Activated naive CD4-positive, alpha-beta T cell treated with anti-CD3 and anti-CD28 coated beads, Interleukin-2, amount 50 U/mL, for 16 hours (primary cell): ENCODE measurements at places on chromosomes 11 and 22.

DNA sequence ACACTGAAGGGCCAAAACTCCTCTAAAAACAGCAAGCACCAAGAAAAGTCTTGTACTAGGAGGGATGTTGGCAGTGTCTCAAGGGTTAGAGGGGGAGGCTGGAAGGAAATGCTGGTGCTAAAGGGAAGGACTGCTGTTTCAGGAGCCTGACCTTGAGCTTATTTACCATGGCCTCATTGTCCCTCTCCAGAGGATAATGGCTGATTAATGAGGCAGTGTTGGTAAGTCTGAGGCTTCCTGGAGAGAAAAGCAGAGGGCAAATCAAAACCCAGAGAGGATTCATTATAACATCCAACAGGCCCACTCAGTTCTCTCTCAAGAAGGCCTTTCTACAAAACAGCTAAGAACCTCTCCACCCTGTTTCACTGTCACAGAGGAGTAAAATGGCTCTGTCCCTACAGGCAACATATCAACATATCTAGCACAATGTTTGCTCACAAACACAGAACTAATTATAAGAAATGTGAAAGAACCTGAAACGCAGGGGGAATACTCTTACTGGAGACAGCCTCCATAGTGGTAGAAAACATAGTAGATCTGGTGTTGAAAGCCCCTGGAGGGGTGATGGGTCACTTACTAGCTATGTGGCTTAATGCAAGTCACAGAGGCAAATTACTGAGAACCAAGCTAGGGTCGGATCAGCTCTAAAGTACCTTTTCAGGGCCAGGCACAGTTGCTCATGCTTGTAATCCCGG is 31.4 kb downstream of the NUMA1 start:
- DNase-seq = no peak

- no peak for DNase-seq
Measured at GRCh38 chr11:75313513-75314272, 37.8 kb downstream of the ARRB1 start.

GRCh38 chr11:100354736-100355135 is 332.4 kb upstream of the ARHGAP42 start:
- no peak for DNase-seq

- no peak for DNase-seq
Measured at GRCh38 chr22:47002692-47003091, 240.2 kb downstream of the TBC1D22A start.

DNA sequence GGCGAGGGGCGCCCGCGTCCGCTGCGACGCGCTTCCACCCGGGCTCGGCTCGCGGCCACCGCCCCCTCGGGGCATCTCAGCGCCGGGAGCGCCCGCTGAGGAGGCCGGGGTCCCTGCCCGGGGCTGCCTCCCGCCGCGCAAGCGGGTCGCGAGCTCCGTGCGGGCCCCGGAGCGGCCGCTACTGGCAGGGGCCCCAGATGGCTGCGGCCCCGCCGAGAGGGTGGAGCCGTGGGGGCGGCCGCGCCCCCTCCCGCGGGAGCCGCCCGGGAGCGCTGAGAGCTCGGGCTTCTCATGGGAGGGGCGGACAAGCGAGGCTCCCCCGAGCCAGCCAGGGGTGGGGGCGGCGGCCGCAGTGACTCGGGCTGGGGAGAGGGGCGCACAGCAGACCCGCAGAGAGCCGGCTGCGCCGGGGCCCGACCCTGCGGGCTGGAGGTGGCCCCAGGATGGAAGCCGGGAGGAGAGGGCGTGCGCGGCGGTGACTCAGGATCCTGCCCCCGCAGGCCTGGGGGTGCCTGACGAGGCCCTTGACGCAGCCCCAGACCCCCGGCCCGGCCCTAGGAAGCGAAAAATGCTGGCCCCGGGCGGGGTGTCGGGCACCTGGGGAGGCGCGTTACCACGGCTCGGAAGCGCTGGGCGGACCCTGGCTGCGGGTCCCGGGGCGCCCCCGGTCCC is 603 bp upstream of the ZFTA start:
- DNase-seq = peak; percentile 49

DNA sequence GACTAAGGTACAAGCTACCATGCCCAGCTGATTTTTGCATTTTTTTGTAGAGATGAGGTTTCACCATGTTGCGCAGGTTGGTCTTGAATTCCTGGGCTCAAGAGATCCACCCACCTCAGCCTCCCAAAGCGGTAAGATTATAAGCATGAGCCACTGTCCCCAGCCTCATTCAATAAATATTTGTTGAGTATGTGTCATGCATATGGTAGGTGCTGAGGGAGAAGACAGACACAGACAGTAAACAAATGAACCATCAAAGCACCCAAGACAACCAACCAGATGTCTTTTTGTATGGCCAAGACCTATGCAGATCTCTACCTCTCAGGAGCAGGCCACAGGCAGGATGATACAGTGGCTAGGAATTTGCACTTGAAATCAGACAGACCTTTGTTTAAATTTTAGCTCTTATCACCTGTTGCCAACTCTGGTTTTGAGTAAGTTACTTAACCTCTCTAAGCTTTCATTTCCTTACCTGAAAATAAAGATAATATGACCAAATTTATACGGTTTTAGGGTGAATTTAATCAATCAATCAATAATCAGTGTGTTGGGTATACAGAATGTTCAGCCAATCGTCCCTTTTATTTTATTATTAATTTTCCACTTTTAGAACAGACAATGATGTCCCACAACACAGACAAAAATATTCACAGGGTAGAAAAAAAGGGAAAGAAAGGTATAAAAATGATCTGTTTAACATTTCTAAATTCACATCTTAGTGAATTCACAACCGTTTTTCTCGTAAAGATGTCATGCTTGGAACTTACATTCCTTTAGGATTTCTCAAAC is 128.2 kb downstream of the SGSM3 start:
- DNase-seq = no peak

DNA sequence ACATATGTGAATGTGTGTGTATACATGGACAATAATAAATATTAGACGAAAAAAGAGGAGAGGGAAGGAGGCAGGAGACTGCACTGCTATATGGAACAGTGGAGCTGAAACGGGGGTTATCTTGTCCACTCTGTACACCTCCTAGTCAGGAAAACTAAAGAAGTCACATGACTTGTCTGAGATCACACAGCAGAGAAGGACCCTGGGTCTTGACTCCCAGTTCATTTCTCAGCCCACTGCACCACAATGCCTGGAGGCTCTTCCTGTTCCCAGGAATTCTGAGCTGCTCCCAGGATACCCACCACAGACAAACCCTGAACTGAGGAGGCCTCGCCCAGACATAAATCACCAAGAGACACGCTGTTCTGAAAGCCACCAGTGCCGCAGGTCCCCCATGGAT is 349.6 kb downstream of the CTTN start:
- DNase-seq = no peak

DNA sequence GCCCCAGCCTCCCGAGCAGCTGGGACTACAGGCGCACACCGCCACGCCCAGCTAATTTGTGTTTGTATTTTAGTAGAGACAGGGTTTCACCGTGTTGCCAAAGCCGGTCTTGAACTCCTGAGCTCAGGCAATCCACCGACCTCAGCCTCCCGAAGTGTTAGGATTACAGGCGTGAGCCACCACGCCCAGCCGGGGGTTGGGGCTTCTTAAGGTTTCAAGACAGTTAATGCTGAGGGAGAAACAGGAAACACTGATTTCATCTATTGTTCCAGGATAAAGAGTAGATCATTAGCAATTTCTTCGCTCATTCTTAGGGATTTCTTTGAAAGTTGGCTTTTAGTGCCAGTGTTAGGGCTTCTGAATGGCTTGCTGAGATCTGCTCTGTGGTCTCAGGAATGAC is 21.2 kb upstream of the CLMP start:
- no peak for DNase-seq

- DNase-seq = peak; percentile 35
Measured at GRCh38 chr11:3160252-3161031, 4.7 kb downstream of the OSBPL5 start.

GRCh38 chr11:9263840-9264315 is 1.3 kb downstream of the DENND5A start:
- peak; percentile 62 for DNase-seq

GRCh38 chr11:119509969-119510401 is 87.0 kb upstream of the THY1 start:
- no peak for DNase-seq

DNA sequence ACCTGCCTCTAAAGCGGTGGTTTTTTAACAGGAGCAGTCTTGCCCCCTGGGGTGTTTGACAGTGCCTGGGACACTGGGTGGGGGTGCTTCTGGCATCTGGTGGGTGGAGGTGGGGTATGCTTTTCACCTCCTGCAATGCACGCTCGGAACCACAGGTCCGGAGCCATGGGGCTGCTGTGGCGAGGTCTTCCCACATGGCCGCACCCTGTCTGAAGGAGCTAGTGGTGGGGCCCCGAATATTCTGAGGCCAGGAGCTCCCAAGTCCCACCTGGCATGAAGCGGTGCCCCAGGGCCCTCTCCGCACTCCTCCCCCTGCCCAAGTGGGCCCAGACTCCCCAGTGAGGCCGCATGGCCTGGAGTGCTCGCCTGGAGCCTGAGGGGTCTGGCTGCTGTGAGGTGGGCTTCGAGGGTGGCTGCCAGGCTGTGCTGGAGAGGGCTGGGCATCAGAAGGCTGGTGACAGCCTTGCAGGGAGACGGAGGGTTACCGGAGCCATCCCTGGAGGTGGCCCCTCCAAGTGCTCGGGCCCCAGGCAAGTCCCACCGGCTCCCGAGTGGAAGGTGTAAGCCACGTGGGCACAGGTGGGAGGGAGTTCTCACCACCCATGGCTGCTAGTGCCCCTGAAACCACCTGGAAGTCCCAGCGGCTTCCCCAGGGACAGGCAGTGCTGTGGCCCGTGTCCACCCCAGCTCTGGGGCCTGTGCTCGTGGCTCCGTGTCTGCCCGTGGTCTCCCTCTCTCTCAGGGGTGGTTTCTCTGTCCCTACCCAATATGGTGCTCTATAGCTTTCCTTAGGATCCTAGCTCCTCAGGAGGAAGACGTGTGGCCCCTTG is 15.1 kb downstream of the TBX1 start:
- DNase-seq = peak; percentile 5

DNA sequence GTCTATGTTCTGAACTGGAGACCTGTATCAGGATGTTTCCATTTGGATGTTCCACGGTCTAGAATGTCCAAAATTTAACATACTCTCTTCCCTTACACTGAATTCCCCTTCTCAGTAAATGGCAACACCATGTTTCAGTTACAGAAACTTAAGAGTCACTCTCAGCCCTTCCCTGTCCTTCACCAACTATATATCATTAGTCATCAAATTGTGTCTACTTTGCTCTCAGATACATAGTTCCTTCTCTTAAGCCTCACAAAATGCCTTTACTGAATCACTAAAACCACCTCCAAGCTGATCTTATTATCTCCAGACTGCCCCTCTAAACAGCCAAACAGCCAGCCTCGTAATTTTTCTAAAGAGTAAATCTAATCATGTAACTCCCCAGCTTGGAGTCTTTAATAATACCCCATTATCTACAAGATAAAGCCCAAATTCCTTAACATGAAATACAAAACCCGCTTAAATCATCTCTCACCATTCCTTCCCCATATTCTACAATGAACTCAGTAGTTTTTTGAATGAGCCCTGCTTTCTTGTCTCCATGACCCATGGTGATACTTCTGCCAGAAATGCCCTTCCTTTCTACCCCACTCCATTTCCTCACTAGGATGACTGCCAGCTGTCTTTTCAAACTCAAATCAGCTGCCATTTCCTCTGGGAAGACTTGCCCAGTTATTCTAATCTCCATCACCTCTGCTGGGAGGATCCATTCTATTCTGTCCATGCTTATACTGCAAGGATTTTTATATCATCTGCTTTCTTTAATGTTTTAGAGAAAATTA is 102.7 kb upstream of the ARHGAP42 start:
- no peak for DNase-seq

- no peak for DNase-seq
Measured at GRCh38 chr11:127528297-127528696, 527.7 kb upstream of the KIRREL3 start.

DNA sequence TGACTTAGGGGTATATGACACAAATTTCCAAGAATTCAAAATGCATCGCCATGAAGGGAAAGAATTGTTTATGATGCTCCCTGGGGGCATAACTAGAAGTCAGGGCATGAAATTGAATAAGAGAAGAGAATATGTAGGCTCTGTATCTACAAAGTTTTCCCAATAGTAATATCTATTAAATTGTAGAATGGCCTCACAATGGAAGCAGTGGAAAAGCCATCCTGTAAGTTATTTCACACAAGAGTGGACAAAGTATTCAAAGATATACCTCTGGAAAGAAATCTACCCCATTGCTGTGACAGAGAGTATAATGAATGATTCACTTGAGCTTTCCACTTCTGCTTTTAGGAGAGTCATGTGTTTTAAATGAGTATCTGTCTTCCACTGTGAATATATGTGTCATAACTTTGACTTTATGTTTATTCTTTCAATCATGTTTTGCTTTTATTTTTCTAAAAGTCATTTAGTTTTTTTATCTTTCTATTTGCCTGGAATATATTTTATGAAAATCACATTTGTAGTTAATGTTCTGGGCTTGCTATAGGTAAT is 65.7 kb upstream of the DDI1 start:
- DNase-seq = no peak

DNA sequence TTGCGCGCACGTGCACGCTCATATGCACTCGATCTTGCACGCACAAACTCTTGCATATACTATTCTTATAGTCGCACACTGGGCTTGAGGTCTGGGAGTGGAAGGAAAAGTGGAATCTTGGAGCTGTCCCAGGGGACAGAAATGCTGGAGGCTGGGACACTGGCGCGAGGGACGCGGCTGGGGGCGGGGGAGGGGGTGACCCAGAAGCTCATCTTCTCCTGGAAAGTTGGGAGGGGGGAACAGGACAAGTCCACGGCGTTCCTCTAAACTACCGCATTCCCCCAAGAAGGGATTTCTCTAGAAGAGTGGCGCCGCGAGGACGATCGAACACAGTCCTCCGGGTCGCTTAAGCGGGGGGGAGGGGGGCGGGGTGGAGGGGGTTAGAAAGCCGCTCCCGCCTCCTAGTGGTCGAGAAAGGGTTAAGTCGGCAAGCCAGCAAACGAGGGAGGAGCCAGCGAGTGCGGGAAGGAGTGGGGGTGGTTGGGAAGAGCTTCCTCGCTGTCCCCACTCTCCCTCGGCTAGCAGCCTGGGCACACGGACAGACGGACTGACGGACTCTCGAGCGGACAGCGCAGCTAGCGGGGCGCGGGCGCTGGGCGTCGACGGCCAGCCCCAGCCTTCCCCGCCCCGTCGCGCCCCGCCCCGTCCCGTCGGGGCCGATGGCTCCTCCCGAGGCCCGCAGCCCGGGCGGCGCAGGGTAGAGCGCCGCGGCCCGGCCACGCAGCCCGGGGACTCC is at the start of gene RTN4RL2:
TSS of gene RTN4RL2 (plus strand) at position 507 of the 736 bp plus-strand sequence. CDS start 338 bp downstream, outside the sequence.
- peak; percentile 49 for DNase-seq

DNA sequence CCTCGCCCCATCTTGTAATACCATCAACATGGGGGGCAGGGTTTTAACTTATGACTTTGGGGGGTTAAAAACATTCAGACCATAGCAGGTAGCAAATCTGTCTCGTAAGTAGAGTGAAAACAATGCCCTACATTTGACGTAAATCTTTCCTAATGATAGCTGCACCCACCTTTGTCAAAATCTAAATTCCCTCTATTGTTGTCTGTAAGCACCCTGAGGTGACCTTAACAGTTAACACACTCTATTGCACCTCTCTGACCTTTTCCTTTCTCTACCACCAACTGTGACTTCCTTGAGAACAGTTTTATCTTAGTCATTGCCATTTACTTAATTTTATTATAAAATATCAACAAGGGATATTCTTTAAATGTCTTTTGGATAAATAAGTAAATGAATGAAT is 1024.9 kb upstream of the CNTN5 start:
- no peak for DNase-seq
